ENCODE measurements at places on chromosomes 5 and 9.

- no peak for DNase-seq
These were observed 14.8 kb upstream of the CPLX2 start for GRCh38 chr5:175856408-175857100.

DNA sequence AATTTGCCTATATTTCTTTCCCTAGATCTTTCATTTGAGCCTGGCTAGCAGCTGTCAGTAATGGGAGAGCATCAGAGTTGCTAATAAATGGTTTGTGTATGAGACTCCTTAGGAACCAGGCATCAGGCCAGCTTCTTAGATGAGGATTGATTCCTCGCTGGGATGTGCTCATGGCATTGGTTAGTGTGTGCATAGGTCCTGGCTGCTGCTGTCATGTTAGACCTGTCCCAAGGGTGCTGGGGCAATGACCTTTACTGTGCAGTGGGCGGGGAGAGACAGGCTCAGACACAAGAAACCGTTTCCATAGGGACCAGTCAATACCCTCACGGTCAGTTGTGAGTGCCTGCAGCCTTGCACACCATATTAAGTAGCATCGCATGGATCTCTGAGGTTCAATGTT, 112.3 kb upstream of the NR3C1 start:
- no peak for DNase-seq

- DNase-seq, result no peak
These were observed 36.4 kb upstream of the DAB2 start for GRCh38 chr5:39461007-39461682.

DNA sequence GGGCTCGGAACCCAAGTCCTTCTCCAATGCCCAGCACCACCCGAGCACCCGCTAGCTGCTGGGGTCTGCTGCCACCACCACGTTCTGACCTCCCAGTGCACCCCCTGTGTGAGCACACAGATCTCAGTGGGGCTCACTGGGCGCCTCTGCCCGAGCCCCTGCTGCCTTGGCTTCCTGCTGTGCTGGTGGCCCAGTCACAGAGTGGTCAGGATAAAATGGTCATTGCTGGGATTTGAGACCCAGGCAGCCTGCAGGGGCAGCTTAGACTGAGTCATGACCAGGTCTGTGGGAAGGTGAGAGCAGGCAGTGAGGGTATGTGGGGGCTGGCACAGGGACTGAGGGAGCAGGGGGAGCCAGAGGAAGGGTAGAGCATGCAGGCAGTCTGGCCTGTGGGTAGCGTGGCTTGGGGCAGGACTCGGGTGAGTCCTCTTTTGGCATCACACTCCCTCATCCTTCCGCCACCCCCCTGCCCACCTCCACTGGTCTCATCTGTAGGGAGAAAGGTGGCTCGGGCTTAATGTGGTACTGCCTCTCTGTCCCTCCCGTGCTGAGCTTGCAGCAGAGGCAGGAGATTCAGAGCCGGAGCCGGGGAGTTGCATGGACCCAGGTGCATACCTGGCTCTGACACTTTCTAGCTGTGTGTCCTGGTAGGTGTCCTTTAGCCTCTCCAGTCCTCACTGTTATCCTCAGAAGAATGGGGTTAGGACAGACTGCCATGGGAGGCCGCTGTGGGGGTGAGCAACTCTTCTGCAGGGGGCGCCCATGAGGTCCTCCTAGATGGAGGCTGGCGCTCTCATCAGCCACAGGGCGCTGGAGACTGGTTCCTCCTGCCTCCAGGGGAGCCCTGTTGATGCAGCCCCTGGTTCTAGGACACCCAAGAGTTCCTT, 32.1 kb downstream of the USP20 start:
- no peak for DNase-seq

DNA sequence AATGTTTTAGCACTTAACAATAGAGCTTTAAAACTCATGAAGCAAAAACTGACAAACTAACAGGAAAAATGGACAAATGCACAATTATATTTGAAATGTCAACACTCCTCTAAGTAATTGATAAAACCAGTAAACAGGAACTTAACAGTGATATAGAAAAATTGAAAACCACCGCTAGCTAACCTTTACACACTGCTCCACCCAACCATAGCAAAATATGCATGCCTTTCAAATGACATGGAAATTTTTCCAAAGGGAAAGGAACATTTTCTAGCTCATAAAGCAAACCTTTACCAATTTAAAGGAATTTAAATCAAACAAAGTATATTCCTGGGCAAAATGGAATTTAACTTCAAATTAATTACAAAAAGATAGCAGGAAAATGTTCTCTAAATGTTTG, 109.2 kb downstream of the ADAMTS19 start:
- no peak for DNase-seq

GRCh38 chr5:96408841-96409538, 24.1 kb downstream of the PCSK1 start:
- no peak for DNase-seq

DNA sequence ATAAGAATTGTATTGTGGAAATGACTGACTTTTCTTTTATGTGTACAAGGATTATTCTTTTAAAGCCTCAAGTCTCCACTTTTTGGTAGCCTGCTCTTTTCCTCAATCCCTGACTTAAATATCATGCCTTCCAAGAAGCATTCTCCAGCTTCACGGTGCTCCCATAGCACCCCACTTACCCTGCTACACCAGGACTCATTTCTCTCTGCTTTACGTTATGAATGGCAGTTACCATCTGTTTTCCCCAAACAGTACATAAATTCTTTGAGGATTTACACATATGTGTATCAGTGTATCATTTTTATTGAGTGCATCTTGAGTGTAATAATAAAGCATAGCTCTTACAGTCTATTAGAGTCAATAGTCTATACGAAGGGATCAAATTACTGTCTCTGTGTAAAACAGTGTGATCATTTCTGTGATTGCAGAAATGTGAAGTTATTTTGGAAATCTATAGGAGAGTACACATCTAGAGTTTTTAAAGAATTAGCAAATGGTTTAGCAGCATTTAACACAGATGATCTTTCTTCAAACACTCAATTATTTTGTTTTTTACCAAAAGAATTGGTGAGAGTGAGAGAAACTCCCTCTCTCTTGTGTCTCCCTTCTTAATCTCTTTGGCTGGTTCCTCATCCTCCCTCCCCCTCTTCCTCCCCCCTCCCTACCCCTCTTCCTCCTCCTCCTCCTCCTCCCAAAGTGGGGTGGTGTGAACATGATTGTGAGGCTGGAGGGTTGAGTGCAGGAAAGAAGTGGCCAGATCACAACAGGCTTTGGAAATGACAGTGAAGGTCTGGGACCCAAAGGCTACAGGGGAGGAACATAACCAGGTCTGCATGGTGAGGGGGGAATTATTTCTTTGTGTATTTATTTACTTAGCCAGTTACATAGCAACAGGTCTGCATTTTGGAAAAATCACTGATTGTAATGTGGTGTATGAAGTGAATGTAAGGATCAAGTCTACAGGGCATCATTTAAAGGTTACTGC, 27.6 kb upstream of the ECM2 start:
- no peak for DNase-seq

DNA sequence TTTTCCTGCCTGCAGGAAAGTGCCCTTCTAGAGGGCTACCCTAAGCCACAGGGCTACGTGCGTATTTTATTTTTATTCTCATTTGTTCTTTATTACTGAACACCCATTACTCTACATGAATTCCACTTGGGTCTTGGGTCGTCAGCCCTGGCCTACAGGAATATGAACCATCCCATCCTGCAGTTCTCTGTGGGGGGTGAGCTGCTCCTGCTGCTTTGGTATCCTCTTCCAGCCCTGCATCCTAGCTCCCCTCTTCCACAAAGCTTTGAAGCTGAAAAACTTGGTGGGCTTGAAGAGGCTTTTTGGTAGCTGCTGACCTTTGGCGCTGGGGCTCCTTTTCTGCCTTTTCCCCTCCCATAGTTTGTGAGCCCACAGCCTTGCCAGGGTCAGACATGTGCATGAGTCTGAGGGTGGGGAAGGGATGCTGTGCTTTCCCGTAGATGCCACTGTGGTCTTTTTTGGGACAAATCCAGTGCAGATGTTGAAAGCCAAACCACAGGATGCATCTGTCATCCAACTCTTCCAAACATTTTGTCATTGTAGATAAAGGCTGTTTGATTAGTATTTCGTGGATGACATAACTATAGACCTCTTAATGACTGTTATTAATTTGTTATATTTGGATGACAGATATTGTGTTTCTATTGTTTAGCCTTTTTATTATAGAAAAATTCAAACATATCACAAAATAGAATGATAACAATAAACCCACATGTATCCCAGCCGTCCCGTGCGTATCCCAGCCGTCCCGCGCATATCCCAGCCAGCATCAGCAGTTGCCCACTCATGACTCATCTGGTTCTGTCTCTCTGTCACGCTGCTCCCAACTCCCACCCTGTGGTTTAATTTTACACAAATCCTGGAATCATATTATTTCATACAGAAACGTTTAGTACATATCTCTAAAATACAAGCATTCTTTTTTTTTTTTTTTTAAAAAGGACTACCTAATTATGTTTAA, 43.9 kb downstream of the SLC46A2 start:
- DNase-seq, result peak; percentile 39

- DNase-seq, result no peak
These were observed 41.7 kb downstream of the PIK3R1 start for GRCh38 chr5:68257210-68257609.

GRCh38 chr5:177312649-177313181, 1.0 kb upstream of the MXD3 start:
- no peak for DNase-seq

DNA sequence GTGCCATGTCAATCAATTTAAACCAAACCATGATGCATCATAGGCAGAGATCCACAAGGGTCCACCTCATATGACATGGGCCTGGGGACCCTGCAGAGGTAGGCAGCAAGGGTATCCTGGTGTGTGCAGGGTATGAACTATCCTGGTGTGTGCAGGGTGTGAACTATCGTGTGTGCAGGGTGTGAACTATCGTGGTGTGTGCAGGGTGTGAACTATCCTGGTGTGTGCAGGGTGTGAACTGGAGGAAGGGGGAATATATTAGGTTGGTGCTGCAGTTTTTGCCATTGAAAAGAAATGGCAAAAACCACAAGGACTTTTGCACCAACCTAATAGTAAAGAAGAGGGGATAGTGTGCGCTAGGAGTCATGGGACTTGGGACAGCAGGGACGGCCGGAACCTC, 50.0 kb downstream of the MFAP3 start:
- DNase-seq, result no peak

DNA sequence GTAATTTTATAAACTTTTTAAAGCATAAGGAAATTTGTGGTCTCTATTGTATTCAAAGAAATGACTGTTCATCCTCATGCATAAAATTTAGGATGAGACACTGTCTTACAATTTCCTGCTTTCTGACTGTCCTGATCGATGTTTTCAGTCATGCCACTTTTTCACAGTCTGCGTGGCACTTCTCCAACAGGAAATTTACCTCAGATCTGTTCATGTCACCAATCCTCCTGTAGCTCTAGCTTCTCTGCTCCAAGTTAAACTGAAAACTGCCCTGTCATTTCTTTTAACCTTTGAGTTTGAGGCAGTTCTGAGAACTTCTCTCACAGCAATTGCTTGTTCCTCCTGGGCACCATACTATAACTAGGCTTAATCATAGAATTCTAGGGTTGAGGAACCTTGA, 455.1 kb downstream of the EFNA5 start:
- no peak for DNase-seq

GRCh38 chr9:130630506-130631330, 33.7 kb upstream of the PRDM12 start:
- no peak for DNase-seq

DNA sequence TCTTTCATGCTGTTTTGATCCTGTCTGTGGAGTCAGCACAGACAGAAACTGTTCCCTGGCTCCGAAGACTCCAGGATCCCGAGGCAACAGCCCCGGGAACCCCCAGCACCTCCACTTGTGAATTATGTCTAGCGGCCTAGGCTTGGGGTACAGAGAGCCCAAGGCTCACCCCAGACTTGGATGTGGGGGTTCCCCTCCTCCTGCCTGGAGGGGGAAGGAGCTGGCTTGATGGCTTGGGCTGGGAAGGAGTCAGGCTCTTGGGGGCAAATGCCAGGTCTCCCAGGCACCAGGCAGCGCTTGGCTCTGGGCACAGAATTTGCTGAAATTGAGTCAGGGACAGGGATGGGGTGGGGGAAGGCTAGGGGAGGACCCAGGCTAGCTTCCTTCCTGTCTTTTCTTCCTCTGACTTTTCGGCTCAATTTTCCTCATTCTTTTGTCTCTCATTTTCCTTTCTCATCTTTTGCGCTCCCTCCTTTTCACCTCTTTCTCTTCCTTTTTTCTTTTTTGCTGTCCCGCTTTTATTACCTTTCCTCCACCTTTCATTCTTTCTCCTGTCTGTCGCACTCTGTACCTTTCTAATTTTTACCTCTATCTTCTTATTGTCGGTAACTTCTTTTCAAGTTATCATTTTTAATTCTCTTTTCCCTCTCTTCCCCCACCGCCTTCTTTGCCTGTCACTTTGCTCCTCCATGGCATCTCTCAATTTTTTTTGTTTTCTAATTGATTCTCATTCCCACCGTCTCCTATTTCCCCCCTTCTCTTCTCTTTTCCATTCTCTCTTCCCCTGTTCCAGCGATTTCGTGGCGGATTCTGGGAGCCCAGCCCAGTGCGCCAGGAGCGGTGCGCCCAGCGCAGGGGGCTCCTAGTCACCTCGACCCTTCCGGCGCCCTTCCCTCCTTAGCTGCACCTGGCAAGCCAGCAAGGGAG, 10.5 kb downstream of the MSX2 start:
- DNase-seq, result no peak

DNA sequence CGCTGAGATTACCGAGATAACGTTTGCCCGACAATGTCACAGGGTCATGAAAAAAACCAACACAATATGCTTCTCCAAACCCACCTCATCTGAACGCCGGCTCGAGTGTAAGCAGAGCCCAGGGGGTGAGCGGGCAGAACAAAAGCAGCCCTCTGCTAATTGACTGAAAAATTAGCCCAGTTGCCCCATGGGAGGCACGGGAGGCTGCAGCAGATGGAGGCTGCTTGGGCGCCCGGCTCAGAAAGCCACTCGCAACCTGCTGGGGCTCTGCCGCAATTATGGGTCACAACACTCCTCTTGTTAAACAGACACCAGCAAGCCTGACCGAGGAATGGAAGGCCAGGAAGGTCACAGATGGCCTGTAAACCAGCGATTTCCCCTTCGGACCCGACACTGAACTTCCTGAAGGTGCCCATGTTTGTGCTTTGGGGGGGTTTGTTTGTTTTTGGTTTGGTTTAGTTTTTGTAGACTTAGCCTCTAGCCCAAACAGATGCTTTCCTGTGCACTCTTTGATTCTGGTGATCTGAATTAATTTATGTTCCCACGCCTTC, 104.6 kb upstream of the IRX1 start:
- no peak for DNase-seq

DNA sequence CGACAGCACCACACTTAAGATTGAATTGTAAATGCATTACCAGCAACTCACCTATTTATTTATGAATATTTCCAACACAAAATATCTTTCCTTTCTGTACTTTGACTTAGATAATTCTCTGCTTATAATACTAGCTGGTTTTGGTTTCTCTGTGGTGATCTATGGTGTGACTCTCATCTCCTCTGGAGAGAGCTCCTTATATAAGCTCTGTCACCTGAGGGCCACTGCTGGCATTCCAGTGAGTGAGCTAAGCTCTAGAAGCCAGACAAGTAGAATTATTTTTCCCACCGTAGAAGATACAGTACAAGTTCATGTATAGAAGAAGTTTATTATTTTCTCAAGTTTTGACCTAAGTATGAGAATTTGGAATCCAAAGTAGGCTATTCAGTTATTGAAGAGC, 111.5 kb downstream of the CDC42SE2 start:
- no peak for DNase-seq

- DNase-seq, result no peak
These were observed 1.9 kb upstream of the LCN1 start for GRCh38 chr9:135519179-135519971.

All from AG08396 (cell line).